ENCODE measurements at places on chromosomes 2 and 18.

GRCh38 chr2:224395620-224396390 is 6.1 kb downstream of the FAM124B start:
- DNase-seq: no peak

DNA sequence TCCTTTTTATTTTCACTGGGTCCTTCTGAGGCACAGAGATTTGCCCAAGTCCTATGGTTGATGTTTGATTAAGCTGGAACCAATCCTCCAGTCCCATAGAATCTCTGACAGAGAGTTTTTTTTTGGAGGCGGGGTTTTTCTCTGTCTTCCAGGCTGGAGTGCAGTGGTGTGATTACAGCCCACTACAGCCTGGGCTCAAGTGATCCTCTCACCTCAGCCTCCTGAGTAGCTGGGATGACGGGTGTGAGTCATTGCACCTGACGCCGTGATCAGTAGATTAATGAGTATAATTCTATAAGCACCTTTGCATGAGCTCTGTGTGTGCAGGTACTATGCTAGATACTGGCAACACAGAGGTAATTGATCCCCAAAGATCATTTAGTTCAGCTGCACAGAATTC is 15.3 kb upstream of the TRPM8 start:
- DNase-seq: no peak

- DNase-seq: peak; percentile 32
These were observed 679 bp downstream of the PTMA start for GRCh38 chr2:231708773-231709635.

DNA sequence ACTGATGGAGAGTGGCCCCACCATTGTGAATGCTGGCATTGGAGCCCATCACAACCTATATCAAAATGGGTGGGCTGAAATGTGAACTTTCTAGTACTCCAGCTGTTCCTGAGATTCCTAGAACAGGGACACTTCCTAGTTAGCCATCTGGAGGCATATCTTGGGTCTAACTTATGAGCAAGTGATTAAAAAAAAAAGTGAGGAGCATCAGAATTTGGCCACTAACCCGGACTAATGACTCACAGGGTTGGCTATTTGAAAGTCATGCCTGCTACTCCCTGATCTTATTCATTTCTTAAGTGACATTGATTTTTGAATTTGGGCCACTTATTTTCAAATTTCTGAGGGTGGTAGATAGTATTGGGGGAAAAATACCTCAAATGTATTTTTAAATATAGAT is 216.6 kb downstream of the HRH4 start:
- DNase-seq: no peak

DNA sequence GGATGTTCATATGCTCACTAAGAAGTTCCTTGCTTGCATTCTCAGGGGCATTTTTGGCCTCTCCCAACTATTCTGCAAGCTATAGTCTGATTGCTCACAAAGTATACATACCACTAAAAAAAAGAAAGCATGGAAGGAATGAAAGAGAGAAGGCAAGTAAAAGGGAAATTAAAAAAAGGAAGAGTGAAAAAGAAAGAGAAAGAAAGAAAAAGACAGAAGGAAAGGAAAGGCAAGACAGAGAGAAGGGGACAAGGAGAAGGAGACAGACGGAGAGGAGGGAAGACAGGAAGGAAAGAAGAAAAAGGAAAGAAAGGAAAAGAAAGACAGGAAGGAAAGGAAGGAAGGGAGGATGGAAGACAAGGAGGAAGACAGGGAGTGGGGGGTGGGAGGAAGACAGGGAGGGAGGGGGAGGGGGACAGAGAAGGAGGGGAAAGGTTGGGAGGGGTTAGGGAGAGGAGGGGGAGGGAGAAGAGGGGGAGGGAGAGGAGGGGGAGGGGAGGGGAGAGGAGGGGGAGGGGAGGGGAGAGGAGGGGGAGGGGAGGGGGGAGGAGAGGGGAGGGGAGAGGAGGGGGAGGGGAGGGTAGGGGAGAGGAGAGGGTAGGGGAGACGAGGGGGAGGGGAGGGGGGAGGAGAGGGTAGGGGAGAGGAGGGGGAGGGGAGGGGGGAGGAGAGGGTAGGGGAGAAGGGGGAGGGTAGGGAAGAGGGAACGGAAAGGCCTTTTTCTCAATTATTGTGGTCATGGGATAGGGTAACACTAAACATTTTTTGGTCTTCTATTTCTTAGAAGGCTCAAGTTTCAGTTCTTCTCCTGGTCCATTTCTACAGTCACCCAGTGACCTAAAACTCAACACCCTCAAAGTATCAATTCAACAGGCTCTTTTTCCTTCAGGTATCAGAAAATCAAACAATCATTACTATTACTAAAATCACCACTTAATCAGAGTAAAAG is 50.7 kb downstream of the CERKL start:
- no peak for DNase-seq

GRCh38 chr18:57202881-57203280 is 56.0 kb downstream of the BOD1L2 start:
- DNase-seq: no peak

DNA sequence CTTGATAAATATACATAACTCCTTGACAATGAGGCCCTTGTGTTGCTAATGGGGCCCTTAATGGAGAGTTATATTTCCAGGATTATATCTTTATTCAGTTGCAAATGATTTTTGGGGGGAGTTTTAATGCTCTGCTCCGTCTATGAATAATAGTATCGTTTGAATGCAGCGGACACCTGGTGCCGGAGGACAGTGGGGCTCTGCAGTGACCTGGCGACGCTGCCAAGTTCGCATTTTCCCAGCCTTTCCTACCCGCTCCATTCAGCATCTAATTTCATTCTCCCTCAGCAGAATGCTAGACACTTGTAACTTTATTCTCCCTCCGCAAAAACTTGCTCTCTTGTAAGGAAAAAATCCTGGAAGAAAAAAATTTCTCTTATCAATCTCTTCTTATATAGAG is 257.6 kb upstream of the SALL3 start:
- DNase-seq: no peak

- DNase-seq: no peak
These were observed 334.0 kb upstream of the MEX3C start for GRCh38 chr18:51531501-51531900.

- DNase-seq: no peak
These were observed 390.7 kb upstream of the TMEFF2 start for GRCh38 chr2:192585418-192585817.

GRCh38 chr2:128412181-128412871 is 93.7 kb upstream of the HS6ST1 start:
- DNase-seq: no peak

DNA sequence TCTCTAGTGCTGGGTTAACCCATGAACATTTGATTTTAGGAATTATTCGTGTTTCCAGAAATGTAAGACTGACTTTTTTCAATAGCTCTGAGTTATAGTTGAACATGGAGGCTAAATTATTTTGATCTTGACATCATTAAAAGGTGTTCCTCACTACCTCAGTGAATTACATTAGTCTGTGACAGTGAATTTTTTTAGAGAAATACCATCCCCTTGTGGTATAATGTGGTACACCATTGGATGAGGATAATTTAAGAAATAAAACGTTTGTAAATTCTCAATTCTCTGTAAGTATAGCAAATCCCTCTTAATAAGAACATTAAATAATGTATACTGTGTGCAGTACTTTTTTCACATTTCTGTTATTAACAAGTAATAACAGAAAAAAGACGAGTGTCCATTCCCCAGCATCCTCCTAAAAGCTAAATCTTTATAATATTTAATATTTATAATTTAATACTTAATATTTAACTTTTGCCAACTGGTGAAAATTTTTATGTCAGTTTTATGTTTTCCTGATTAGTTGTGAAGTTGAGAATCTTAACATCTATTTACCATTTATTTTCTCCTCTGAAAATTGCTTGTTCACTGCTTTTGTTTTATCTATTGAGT is 70.3 kb upstream of the CWC22 start:
- no peak for DNase-seq

GRCh38 chr2:205679410-205680009 is 2.8 kb upstream of the NRP2 start:
- no peak for DNase-seq

GRCh38 chr2:158573739-158574138 is 117.0 kb downstream of the PKP4 start:
- no peak for DNase-seq

DNA sequence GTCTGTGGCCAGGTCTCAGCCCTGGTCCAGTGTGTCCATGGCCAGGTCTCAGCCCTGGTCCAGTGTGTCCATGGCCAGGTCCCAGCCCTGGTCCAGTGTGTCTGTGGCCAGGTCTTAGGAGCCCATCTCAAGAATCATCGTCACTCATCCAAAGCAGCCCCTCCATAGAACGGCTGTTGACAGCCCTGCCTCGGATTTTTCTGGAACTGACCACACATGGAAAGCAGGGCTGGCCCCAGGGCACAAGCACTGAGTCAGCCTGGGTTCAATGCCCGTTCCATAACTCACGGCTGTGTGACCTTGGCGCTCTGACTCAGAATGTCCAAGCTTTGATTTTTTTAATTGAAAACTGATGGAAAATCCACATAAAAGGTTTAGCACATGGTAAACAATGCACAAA is 59.9 kb upstream of the SNTG2 start:
- DNase-seq: no peak

GRCh38 chr18:68660354-68661183 is 54.3 kb downstream of the TMX3 start:
- DNase-seq: no peak

- DNase-seq: no peak
These were observed 13.1 kb downstream of the DSG2 start for GRCh38 chr18:31511098-31511497.
